ENCODE measurements at places on chromosomes 6 and 20. TPM values are rescaled to one million over a fixed set of nuclear protein-coding genes. Genes with fewer than 3 reads are reported as not detected.

DNA sequence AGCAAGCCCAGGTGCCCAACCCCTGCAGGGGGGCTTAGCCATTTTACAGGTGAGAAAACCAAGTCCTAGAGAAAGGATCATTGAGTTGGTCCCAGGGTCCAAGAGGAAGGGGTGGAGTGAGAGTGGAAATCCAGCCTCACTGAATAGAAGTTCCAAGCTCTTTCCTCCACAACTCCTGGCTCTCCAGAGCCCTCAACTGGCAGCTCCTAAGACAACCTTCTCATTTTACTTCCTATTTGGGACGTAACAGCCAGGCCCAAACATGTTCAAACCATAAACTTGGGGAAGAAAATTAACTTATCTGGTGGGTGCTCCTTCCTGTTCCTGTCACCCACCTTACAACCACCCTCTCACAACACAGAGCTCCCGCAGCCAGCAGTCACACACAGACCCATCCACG, 57.9 kb downstream of the PRND start:
- H3K27ac ChIP-seq, result no peak overlapping the region
- H3K4me1 ChIP-seq, result no peaks in the 10 kb centered on the region
- no peak overlapping the region for H3K4me3 ChIP-seq
- H3K36me3 ChIP-seq, result peaks cover 8% of the 10 kb centered on the region

The LINC00237 gene
- not detected for total RNA-seq

GRCh38 chr6:120736740-120737139, 597.5 kb downstream of the TBC1D32 start:
- H3K36me3 ChIP-seq, result no peaks in the 10 kb centered on the region
- no peak overlapping the region for H3K27ac ChIP-seq
- H3K27me3 ChIP-seq, result no peaks in the 10 kb centered on the region
- DNase-seq, result no peak
- H3K4me3 ChIP-seq, result no peak overlapping the region
- H3K4me1 ChIP-seq, result no peaks in the 10 kb centered on the region

DNA sequence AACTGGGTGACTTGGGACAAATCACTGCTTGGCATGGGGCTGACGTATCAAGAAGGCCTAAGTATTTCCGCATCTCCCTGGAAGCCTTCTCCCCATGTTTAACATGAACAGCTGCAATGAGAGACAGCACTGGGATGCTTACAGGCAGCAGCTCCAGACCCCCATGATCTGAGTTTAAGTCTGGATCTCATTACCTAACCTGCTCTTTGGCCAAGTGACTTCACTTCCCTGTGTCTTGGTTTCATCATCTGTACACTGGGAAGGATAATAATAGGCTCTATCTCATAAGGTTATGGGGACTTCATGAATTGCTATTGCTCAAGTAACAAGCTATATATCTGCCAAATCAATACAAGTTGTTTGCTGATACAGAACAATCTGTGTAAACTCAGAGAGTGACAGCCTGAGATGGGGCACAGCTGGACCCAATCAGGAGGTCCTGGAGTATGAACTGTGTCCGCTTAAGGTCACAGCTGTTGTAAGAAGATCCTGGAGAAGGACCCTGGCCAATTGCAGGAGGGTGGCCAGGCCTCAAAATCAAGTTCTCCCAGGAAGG, 56.0 kb downstream of the TGM2 start:
- no peak for DNase-seq
- no peaks in the 10 kb centered on the region for H3K4me1 ChIP-seq
- no peaks in the 10 kb centered on the region for H3K36me3 ChIP-seq
- H3K27me3 ChIP-seq, result no peaks in the 10 kb centered on the region
- H3K4me3 ChIP-seq, result no peak overlapping the region
- no peak overlapping the region for H3K27ac ChIP-seq

- no peak for DNase-seq
- no peaks in the 10 kb centered on the region for H3K4me1 ChIP-seq
- no peak overlapping the region for H3K27ac ChIP-seq
- no peaks in the 10 kb centered on the region for H3K27me3 ChIP-seq
- no peaks in the 10 kb centered on the region for H3K36me3 ChIP-seq
These were observed 68.9 kb upstream of the SCGN start for GRCh38 chr6:25583099-25583498.

The RIN2 gene
- 0.20 TPM for total RNA-seq

Measured in T-cell (primary cell).